Inflammatory macrophage treated with lipopolysaccharide for 4 hours (primary cell): ENCODE measurements at places on chromosomes 7 and 10.

DNA sequence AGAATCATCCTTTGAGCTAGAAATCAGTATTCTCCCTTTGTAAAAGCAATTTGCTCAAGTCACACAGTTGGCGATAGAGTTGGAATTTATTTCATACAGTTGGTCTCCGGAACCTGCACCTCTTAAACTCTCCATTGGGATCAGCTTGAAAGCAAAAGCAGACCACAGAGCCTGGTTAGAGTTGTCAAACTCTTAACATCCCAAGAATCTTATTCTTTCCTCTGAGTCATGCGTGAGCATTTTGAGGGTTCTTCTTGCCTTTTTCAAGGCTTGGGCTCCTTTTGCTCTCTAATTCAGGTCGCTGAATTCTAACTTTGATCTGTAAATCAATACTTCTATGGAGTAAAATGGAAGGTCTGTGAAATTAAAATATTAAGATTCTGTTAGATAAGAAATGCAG, 19.6 kb upstream of the SCIN start:
- no peak for DNase-seq

GRCh38 chr10:3093996-3094395, 26.6 kb downstream of the PFKP start:
- no peak for DNase-seq

GRCh38 chr7:69598487-69599285, 411 bp downstream of the AUTS2 start:
- DNase-seq: peak; percentile 19

DNA sequence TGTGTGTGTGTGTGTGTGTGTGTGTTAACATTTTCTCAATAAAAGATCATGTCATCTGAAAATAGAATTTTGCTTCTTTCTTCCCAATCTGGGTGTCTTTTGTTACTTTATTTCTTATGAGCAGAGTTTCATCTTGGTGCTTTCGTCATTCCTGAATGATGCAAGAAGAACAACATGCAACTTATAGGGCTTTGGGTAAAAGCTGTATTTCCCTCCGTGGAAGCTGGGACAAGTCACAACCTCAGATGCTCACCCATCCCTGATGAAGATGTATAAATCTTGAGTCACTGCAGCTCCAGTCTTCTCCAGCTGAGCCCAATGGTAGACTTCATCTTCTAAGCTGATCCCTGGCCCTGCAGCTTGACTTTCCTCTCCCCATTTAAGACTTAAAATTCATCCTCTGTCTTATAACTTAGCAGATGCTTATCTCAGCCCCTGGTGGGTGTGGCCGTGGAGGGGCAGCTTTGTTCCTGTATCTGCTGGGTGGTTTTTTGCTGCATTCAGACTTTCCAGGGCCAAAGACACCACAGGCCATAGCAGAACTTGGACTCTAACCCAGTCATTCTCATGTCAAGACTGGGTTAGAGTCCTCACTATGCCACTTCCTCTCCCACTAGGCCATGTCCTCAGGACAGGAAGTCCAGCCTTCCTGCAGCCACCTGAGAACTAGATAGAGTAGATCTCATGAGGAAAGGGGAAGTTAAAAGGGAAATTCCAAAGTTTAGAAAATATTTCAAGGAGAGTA, 356.4 kb downstream of the TNS3 start:
- peak; percentile 78 for DNase-seq

- DNase-seq: no peak
These were observed 145.5 kb downstream of the ZEB1 start for GRCh38 chr10:31464552-31464951.

- no peak for DNase-seq
These were observed at the start of gene AEBP1 for GRCh38 chr7:44103923-44104859. AEBP1 (plus strand) TSS chr7:44104345; CDS start chr7:44104666, 321 bp downstream.

- DNase-seq: no peak
These were observed 3.1 kb upstream of the ANTXRL start for GRCh38 chr10:46283580-46284285.

GRCh38 chr10:27713941-27714340, 31.7 kb downstream of the MKX start:
- DNase-seq: no peak

- DNase-seq: no peak
These were observed 113.5 kb upstream of the C10orf90 start for GRCh38 chr10:126783806-126784557.

- peak; percentile 56 for DNase-seq
These were observed 10.7 kb downstream of the FGL2 start for GRCh38 chr7:77188731-77189437.

- no peak for DNase-seq
These were observed 2.0 kb downstream of the GAL3ST4 start for GRCh38 chr7:100166317-100166940.

DNA sequence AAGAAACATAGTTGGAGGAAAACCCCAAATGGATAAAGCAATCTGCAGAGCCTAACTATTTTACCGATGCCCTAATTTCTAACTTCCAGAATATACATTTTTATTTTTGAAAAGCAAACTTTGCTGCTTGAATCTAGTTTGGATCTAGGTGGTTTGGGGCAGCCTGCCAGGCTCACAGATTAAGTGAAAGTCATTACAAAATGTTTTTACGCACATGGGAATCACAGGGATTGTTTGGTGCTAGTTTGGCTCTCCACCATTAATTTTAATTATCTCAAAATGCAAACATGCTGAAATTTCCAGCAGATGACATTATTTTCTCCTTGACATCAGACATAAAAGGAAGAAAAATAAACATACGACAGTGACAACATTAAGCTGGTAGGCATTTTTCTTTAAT, 166.7 kb upstream of the INHBA start:
- DNase-seq: peak; percentile 55

GRCh38 chr7:42227541-42227935, 9.5 kb downstream of the GLI3 start:
- no peak for DNase-seq

GRCh38 chr7:113306302-113306701, 187.9 kb upstream of the SMIM30 start:
- DNase-seq: no peak

DNA sequence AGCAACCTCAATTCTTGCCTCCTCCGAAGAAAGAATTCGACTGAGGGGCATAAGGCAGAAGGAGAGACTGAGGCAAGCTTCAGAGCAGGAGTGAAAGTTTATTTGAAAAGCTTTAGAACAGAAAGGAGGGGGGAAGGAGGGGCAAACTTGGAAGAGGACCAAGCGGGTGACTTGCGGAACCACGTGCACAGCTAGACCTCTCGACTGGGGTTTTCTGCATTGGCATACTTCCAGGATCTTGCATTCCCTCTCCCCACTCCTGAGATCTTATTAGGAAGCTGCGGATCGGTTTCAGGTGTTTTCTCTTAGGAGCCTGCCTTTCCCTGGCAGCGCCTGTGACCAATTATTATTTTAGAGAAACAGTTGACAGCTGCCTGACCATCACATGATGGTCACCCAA, 20.3 kb upstream of the CPXM2 start:
- no peak for DNase-seq

- no peak for DNase-seq
These were observed 307.9 kb upstream of the AOAH start for GRCh38 chr7:37032258-37032601.

GRCh38 chr10:16779384-16779915, 37.8 kb downstream of the RSU1 start:
- no peak for DNase-seq

DNA sequence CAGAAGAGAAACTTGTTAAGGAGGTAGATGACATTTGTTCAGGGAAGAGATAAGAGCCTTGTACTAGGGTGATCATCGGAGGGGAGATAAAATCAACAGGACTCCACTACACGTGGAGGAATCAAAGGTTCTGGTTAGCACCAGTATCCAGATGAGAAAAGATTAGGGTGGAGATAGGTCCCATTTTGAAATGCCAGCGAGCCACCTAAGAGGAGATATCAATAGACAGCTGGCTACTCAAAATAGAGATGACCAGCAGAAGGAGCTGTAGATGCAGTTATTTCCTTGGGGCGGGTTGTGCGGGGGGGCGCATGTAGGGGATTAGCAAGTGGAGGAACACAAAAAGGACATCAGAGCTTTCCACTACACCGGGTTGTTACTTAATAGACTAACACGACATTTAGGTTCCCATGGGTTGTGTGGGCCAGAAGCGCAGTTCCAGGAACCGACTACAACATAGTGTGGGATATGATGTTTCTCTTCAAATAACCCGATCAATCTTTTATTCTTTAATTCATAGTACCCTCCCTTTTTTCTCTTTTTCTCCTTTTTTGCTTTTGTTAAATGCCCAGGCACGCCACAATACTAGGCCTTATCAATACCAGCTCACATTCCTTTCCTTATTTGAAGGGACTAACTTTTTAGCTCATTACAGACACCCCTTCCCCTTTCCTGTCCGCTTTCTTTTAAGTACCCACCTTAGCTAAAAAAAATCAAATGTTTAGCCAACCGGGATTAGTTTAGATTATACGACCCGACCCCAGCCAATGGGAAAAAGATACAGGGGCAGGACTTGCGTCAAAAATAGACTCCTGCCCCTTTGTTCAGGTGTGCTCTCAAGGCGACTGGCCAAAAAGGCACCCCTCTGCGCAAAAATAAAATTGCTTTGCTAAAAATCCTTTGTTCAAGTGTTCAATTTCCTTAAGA, 2.0 kb upstream of the KIF11 start:
- peak; percentile 21 for DNase-seq

DNA sequence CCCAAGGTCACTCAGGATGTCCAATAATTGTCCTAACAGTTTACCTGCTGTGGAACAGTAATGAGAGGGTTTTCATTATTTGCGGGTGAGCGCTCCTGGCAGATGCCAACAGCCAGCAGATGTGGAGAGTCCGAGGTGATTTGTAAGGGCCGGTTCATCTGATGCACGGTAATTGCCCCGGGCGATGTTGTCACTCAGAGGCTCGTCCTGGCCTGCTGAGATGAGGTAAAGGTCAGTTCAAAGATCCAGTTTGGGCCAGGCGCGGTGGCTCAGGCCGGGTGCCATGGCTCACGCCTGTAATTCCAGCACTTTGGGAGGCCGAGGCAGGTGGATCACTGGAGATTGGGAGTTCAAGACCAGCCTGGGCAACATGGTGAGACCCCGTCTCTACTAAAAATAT, 16.9 kb downstream of the LHPP start:
- no peak for DNase-seq

DNA sequence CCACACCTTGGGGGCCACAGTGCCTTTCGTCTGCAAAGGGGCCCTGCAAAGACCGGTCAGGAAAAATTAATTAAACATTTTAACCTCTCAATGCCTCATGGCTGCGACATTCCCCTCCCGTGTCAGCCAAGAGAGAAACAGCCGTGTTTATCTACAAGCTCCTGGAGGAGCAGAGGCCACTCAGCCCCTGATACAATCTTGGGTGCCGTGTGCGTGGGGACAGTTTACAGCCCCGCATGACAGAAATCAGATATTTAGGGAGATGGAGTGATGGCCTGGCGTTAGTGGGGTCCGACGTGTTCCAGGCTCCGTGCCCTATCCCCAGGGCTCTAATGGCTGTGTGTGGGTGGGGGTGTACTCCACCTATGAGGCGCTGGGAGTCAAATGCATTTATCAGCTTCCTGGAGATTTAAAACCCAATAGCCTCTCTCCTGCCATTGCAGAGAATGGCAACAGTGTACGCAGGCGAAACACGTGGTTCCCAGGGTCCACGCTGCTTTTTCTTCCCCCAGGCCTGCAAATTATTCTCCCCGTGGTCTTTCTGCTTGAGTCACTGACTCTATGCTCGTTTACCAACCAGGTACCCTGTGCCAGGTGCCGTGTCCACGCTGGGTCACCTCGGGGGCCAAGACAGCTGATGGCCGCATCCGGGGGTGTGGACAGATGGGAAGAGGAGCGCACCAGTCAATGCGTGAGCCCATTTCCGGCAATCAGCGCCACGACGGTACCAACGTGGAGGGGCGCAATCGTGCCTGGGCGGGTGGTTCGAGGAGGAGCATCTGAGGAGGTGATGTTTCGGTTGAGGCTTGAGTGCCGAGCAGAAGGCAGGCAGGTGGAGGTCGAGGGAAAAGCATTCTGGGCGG, 26.6 kb upstream of the PSMG3 start:
- DNase-seq: no peak
